ENCODE measurements at places on chromosomes 12 and 14.

DNA sequence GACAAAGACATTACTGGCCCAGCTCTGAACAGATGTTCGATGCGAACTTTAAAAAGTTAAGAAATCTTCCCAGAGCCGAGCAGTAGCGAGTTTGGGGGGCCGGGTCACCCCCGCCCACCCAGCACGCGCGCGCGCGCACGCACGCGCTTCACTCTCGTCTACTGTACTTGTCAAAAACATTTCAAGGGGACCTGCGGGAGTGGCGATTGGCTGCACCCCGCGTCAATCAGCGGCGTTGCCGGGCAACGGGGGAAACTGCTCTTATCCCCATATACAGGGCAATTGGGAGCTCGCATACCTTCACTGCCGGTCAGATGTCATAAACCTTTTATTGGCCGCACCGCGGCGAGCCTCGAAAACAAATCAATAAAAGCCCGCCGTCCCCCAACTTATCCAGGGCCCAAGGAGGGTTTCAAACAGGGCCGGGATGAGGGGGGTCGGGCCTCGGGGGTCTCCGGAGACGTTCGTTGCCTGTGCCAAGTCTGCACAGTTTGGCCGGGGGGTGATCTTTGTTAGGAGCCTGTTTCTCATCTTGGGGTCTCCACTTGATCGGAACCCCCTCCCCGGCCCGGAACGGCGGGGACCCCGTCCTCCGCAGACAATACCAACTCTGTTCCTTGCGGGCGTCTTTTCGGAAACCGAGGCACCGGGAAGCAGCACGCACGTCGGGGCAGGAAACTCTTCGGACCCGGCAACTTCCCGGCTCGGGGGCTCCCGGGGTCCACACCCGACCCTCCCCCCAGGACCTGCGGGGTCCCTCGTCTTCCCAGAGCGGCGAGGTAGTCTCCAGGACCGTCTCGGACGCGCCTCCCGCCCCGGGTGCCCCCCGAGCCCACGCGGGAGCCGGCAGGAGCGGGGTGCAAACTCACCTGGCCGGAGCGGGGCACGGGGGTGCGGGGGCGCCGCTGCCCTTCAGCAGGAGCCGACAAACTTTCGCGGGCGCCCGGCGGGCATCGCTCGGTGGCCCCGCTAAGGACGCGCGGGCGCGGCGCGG lies 734 bp downstream of the FOXN3 start:
- peak; percentile 99 for DNase-seq

DNA sequence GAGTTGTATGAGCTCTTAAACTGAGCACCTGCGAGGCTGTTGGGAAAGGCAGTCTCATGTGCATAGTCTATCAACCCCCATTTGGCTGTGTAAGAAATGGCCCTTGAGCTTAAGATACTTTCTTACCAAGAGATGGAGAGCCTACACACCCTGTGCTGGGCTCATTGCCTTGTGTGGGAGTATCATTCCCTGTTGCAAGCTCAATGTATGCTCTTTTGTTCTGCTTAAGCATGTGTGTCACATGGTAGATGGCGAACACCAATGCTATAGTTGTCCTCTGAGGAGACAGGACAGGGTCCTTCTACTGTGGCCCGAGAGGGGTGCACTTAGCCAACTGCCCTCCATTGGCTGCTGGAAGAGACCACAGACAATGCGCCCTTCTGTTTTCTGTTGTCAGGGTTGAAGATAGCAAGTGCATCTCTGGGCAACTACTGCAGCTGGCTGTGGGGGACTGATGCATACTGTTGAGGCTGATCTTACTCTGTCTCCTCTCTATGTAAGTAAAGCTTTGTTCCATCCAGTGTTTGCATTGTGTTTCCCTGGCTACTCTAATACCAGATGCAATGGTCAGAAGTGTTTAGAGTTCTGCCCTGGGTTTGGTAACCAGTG lies 79.5 kb downstream of the PTPRB start:
- DNase-seq, result no peak

DNA sequence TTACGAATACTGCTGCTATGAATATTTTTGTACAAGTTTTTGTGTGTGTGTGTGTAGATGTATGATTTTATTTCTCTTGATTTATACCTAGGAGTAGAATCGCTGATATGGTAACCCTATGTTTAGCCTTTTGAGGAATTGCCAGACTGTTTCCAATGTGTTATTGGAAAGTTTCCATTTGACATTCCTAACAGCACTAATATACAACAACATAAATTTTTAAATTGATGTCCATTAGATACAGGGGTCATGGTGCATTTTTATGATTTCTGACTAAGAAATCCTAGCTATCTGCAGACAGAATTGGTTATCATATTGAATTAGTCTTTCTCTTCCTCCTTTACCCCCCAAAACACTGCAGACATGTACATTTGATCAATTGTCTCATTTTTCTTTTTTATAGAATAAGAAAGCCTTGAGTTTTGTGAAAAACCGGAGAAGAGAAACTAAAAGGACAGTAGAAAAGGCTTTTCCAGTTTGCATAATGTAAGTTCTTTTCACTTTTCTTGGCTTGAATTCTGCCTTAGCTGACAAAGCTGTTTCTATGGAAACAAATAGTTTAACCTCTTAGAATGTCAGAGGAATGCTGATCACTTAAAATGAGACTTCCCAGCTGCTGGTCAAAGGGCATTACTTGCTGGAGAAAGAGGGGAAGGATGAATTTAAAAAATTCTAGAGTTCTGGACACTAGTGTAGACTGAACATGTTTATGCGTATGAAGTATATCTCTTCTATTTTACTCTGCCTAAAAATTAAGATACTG lies 28.2 kb downstream of the PALS1 start:
- peak; percentile 77 for DNase-seq

DNA sequence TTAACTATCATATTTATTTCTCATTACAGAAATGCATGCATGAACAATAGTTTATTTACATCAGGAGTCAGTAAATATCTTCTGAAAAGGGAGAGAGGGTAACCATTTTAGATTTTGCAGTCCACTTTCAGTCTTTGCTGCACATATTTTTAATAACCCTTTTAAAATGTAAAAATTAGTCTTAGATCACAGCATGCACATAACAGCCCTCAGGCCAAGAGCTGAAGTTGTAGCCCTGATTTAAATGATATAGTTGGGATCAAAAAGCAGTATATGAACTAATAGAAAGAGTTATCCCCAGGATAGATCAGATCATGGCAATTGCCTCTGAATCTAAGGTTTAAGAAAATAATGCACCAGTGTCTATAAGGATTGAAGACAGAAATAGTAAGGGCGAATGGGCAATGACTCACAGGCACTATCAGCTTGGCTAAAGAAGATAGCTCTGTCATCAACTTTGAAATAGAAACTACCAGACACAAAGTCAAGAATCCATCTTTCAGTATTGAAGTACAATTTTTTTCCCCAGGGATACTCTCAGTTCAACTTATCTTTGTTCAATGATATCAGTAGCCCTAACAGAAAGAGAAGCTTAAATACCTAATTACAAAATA lies 13.1 kb upstream of the CLEC7A start:
- no peak for DNase-seq

DNA sequence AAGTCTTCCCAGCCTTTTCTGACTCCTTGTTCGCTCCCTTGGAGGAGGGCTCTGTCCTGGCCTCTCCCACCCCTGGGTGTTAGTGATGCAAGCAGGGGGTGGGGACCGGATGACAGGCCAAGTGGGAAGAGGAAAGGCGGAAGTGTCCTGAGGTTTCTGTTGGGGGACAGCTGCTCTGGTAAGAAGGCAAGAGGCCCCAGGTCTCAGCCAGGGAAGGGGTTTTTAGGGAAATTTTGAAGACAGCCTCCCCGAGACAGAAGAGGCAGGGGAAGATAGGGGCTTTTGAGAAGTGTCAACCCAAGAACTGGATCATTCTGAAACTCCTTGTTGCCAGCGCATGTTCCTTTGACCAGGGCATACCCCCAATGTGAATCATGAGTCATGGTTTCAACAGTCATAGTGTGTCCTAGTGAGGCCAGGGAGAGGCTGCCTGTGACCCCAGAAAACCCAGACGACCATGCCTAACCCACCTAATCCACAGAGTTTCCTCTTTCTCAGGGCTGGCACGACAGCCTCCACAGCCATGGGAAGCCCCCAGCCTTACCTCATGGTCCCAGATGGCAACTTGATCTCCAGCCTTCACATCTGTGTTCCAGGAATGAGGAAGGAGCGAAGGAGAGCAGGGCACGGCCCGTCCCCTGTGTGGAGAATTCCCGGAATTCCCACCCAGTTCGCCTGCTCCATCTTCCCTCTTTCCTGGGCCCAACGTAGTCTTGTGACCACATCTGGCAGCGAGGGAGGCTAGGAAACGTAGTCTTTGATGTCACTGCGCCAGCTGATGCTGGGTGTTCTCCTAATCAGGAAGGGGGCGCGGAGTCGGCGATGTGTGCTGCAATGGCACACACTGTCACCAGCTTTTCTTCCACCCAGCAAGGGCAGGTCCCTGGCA lies 4.9 kb upstream of the GPR132 start:
- DNase-seq, result no peak

DNA sequence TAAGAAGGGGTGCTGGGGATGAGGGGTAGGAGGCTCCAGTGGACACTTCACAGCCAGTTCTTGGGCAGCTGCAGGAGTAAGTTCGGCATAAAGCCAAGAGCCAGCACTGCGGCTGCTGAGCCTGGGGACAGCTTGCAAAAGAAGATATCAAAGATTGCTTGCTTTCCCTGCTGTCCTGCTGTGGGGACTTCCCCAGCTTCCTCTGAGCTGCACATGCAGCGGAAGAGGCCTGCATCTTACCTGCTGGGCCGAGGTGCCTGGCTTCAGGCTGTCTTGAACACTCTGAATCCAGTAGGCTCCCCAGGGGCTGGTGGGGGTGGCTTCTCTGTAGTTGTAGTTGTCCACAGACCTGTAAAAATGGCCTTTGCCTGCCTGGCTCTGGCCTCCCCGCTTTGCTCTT lies 1.3 kb downstream of the CHGA start:
- DNase-seq, result peak; percentile 11

DNA sequence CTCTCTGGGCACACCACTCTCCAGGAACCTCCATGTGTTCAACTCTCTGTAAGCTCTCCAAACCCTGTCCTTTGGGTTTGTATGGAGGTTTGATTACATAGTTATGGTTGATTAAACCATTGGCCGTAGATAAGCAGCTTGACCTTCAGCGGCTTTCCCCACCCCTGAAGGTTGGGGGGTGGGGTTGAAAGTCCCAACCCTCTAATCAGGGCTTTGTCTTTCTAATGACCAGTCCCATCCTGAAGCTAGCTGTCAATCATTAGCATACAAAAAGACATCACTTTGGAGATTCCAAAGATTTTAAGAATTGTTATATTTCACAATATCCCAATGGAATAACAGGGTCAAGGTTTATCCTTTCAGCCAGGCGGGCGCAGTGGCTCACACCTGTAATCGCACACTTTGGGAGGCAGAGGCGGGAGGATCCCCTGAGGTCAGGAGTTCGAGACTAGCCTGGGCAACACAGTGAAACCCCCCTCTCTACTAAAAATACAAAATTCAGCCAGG lies 8.4 kb downstream of the FAM186A start:
- no peak for DNase-seq

GRCh38 chr14:60183741-60184140 lies 18.5 kb upstream of the DHRS7 start:
- no peak for DNase-seq

DNA sequence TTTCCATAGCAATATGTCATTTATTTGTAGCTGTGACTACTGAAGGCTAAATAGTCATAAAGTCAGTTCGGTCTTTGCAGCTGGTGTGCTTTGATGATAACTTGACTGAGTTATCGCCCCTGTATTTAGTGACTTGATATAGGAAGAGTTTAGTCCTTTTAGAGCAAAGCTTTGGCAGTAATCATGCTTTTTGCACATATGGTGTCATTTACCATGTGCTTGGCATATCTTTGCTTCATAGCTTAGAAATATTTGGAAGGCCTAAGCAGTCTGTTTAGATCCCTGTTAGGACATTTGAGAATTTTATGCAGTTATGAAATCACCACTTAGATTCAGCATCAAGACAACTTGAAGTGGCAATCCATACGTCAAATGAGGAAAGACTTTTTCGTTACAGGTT lies 31.6 kb downstream of the POLR3B start:
- no peak for DNase-seq

- DNase-seq, result peak; percentile 82
Observed at GRCh38 chr14:100904307-100905087, 975 bp upstream of the RTL1 start.

- no peak for DNase-seq
Observed at GRCh38 chr12:12445882-12446181, 89.0 kb downstream of the BORCS5 start.

DNA sequence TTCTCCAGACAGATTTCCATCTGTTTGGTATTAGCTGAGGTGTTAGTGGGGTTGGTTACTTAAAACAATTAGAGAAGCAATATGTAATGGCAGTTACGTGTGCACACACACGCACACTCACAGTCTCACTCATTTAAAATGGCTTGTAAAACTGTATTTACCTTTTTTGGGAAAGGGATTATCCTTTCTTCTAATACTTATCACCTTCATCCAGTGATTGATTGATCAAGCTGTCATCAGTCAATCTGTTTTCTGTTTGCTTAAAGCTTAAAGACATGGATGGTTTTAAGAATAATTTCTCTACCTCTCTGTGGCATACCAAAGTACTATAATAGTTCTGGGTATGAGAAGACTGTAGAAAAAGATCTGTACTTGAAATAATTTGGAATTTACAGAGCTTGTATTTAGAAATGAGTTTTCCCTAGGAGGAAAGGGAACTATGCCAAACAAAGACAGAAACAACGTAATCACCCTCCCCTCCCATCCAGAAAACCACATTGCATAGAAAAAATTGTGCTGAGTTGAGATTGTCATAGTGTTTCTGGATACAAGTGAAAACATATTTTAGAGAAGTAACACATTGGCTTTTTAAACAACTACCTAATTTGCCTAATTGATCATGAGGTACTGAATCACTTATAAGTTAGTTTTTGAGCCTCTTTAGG lies 455.8 kb downstream of the PCNX1 start:
- DNase-seq, result no peak

DNA sequence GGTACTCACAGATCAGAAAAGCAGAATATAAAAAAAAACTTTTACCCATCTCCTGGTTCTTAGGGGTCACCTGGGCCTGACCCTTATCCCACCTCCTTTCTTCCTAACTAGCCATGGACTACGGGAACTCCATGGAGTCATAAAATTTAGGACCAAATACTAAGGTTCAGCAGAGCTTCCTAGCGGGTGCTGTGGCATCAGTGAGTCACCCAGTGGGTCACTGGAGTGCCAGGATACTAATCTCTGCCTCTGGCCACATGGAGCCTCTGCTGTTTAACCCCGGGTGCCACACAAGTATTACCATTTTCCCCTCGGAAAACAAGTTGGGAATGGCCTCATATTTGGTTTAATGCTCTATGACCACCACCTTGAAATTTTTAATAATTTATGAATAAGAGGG lies 6.9 kb downstream of the ZBTB39 start:
- DNase-seq, result no peak

DNA sequence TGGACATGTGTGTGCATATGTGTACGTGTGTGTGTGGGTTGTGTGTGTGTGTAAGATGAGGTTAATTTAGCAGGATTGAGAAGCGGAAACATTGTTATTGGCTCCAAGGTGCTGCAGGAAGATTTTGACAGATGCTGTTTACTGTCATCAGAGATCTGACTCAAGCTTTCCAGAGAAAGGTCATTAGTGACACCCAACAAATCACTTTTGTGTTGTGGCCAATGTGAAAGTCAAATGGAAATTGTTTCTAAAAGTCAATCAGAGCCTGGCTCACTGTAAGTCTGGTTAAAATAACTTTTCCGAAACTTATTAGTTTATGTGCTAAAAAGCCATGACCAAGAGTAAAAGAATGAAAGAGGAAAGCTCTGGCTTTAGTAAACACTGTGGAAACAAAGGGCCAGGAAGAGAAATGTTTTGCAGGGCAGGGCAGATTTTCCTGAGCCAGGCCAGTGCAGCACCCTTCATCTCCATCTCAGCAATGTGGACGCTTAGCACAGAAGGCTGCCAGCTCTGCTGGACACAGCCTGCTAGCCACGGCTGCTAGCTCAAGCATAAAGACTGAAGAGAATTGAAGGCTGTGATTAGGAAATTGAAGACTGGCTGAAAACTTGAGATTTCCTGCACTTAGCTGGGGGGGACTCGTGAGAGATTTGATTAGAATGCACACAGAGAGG lies 235.8 kb downstream of the NEDD1 start:
- DNase-seq, result no peak

All from mesendoderm (in vitro differentiated cells).